ENCODE measurements at places on chromosomes 6 and 20. TPM values are rescaled to one million over a fixed set of nuclear protein-coding genes. Genes with fewer than 3 reads are reported as not detected.

DNA sequence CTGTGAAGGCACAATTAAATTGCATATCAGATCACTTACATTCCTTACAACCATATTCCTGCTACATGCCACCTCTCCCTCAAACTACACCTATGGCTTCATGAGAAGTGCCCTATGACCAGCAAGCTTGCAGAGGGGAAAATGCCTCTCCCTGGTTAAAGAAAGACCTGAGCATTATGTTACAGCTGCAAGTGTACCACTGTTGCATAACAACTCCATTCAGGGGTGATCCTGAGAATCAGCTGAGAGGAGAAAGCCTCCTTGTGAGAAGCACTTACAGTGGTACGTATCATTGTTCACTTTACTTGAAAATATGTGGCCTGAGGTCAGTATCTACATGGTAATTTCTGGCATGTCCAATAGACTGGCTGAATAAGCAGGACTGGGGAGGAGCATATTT, 20.0 kb downstream of the PDSS2 start:
- no peak for DNase-seq

DNA sequence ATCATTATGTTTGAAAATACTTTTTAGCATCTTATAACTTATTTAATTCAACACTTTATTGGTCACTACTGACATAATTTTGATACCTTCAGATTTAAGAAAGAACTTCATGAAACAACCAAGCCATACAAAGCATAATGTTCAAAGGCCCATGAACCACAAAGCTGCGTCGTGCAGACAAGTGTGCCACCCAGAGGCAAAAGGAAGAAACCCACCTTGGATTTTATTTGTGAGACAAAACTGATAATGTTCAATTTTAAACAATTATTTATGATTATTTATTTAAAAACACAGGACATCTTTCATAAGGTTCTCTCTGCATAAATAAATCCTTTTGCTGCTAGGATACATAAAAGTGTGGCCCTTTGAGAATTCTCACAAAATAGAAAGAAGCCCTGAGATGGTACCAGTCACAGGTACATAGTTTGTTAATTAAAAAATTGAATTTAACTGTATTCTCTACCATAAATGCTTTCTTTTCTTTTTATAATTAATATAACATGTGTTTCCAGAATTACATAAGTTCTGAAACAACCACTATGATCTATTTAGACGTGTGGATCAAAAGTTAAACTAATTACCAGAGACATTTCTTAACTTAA, 143.7 kb downstream of the RALGAPA2 start:
- DNase-seq, result no peak

- no peak for DNase-seq
These were observed 265.8 kb upstream of the TCF21 start for GRCh38 chr6:133623065-133623464.

Gene SCGN
- total RNA-seq, result not detected

DNA sequence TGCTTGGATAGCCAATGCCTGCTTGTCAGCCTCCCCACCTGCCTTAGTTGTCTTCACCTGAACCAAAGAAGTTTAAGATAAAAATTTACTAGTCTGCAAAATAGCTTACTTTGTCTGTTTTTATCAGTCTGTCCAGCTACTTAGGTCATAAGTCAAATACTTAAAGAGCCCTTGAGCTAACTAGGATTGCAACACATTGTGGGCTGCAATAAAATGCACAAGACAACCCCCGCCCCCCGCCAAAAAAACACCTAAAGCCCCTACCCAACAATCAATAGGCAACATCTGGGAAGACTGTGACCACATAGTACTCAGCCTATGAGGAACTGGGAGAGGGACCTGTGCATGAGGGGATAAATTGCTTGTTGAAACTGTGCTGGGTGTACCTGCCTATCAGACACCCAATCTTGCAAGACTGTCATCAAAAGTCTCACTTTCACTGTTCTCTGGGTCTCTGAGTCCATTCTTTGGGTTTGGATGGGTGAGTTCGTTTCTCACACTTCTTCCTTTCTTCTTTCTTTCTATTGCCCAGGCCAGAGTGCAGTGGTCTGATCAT, 27.3 kb upstream of the ABCC10 start:
- no peak for DNase-seq

GRCh38 chr6:48611332-48611731, 500.3 kb upstream of the PTCHD4 start:
- no peak for DNase-seq

- DNase-seq, result no peak
These were observed 17.2 kb downstream of the SH3BGRL2 start for GRCh38 chr6:79648328-79648727.

Gene CRISP3
- 7.6 TPM for total RNA-seq

- DNase-seq, result no peak
These were observed 7.2 kb upstream of the ABHD12 start for GRCh38 chr20:25397821-25398220.

DNA sequence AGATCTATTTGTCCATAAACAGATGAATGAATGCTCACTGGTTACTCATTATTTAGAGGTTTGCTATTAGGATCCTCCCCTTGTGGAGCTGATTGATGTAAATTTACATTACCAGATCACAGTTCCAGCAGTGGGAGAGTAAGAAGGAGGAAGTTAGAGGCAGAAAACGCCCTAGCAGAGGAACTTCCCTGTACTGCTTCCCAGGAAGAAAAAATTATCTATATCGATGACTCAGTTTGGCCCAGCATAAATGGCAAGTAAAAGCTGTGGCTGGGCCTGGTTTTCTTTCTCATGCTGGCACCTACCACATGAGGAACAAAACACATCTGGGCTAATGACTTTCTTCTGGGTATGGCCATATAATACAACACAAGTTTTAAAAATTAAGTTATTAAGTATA, 35.7 kb downstream of the DNAAF9 start:
- no peak for DNase-seq

DNA sequence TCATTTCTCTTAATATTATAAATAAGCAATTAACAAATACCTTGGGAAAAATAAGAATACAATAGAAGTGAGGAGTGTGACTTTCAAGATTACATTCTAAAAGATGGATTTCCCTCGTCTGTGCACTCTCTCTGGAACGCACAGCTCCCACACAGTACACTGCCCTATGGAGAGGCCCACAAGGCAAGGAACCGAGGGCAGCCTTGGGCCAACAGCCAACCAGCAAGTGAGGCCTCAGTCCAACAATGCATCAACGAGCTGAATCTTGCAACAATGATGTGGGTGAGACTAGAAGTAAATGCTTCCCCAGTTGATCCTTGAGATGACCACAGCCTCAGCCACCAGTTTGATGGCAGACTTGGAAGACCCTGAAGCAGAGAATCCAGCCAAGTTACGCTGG, 34.5 kb upstream of the AVP start:
- DNase-seq, result no peak

DNA sequence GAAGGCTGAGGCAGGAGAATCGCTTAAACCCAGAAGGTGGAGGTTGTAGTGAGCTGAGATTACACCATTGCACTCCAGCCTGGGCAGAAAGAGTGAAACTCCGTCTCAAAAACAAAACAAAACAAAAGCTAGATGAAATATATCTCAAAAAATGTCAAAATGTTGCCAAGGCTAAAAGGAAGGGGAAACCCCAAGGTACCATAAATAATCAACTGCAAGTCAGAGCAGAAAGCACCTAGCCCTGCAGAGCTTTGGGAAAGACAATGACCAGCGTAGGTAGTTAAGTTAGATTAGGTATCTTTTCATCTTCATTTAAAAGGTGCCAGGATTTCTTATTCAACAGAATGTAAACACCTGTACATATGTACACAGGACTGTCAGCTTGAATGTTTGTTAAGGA, 33.0 kb downstream of the AKIRIN2 start:
- no peak for DNase-seq

GRCh38 chr6:137776786-137777686, 90.0 kb upstream of the TNFAIP3 start:
- no peak for DNase-seq

- no peak for DNase-seq
These were observed 293.4 kb upstream of the SPTLC3 start for GRCh38 chr20:12715371-12715770.

Gene CASS4
- 1.8 TPM for total RNA-seq

DNA sequence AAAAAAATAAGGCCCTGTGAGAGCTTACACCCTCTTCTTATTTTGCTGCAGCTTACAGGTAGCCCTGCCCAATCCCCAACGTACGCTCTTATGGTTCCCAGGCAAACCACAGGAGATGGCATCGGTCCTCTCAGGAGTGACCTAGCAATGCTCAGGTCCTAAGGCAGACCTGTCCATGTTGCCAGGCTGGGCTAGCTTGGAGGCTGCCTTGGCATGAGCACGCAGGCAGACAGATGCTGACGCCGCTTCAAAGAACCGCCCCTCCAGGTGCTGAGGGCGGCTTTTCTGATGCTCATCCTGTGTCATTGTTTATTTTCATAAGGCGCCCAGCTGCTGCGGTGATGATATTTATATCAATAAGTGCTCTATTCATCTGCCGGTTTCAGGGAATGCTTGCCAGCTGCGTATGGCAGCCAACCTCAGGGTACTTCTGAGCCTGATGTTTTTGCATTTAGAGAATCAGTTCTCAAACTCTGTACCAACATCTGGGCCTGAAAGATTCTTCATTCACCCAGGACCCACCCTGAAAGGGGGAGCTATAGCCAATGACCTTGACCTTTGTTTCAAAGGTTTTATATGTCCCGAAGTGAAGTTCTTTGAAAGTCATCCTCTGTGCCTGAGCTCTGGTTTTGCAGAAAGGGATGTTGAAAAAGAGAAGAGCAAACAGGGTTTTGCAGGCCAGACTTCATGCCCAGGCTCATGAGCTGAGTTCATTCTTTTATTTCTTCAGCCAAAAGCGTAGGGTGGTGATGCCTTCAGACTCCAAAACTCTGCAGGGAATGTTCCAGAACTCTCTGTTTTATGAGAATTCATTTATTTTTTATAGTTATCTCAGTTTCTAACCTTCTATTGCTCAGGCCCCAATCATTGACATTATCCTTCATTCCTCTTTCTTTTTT, 475.6 kb upstream of the CHD6 start:
- DNase-seq, result no peak

- no peak for DNase-seq
These were observed 40.0 kb downstream of the HEBP2 start for GRCh38 chr6:138443979-138444378.

Gene SMPD2
- 17.4 TPM for total RNA-seq

DNA sequence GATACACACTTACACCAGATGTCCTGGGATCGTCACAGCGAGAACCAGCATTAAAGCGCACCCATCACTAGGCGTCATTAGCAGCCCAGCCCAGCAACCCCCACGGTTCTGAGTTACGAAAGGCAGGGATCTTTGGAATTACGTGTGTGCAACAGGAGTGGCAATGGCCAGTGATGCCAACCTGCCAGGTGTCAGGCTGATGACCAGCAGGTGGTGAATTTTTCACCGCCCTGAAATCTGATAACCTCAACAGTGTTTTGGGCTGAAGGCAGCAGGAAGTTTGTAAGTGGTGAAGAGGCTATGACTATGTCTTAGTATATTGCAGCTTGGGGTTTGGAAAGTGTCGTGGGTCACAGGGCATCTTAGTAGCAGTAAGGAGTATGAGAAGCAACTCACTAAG, 166.1 kb downstream of the TMEM242 start:
- DNase-seq, result no peak

Gene ITPR3
- 265 TPM for total RNA-seq

DNA sequence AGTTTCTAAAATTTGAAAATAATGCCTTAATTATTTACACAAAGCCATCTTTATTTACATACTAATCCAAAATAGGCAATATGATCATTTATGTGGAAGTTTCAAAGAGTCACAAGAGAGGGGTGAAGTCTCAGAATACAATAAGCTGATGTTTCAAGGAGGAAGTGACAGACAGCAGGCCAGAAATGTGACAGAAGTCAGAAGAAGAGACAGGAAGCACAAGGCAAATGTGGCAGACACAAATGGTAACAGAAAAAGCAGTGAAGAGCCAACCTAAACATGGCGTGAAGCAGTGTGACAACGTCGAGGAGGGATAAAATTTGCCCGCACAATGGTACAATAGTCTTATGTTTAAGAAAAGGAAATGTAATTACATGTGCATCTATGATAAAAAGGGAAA, 59.8 kb downstream of the SHPRH start:
- no peak for DNase-seq

DNA sequence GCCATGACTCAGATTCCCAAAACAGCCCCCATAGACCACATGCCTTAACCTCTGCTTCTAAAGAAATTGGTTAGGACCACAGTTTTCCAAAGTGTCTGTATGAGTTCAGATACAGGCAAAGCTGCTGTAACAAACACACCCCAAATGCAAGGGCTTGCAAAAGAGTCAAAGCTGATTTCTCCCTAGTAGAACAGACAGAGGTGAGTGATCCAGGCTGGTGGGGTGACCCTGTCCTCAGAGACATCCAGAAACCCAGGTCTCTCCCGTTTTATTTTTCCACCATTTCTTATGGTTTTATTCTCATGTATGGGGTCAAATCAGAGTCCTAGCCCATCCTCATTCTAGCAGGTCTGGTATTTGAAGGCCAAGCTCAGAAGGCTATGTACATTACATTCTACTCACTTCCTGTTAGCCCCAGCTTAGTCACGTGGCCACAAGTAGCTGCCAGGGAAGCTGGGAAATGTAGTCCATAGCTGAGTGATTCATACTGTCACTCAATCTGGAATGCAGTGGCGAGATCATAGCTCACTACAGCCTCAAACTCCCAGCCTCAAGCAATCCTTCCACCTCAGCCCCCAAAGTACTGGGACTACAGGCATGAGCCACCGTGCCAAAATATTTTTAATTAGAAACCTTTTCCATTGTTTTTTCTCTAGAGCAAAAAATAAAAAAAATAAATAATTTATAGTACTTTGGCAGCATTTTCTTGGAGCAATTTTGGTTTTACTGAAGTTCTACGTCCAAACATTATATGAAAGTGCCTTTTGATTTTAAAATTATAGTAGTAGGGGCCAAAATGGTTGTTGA, 175.2 kb downstream of the ZMYND8 start:
- DNase-seq, result no peak

Data from lower leg skin (tissue), 4 donors.